ENCODE measurements at places on chromosomes 2 and 18. TPM values are rescaled to one million over a fixed set of nuclear protein-coding genes. Genes with fewer than 3 reads are reported as not detected.

The RGPD3 gene
- total RNA-seq = 0.15 TPM

The PSD4 gene
- total RNA-seq = 1.9 TPM

- peaks cover 8% of the 10 kb centered on the region for H3K27me3 ChIP-seq
- H3K4me1 ChIP-seq = peaks cover 2% of the 10 kb centered on the region
- peak; percentile 92 for DNase-seq
- no peak overlapping the region for H3K27ac ChIP-seq
- H3K4me3 ChIP-seq = no peak overlapping the region
These were observed 16.8 kb upstream of the HES6 start for GRCh38 chr2:238256594-238257104.

DNA sequence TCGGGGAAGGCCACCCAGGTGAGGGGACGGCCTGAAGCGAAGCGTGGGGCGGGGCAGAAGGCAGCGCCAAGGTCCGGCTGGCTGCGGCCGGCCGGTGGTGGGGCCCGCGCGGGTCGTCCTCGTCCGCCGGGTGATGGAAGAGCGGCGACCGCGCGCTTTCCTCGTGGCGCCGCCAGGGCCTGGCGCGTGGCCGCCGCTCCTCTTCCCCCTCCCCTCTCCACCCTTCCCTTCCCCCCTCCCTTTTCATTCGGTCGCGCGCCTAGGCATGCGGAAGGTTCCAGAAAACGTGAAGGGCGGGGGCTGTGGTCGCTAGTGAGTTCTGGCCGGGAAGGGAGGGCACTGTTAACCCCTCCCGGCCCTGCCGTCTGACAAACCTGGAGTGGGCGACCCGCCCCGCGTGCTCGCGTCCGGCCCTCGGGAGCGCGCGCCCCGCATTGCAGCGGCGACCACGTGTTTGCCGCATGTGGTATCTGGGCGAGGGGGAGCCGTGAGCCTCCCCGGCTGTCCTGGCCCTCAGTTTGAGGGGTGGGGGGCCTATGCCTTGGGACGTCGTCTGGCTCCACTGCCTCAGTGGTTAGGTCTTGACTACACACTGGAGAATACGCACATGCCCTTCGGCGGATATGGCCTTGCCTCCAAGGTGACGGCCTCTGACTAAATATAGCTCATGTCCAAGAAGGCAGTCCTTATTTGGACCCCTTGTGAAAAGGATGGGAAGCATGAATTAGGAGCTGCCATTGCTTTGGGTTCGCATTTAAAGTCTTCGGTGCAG lies 579 bp downstream of the MAT2A start:
- H3K27me3 ChIP-seq = peaks cover 15% of the 10 kb centered on the region
- H3K36me3 ChIP-seq = peaks cover 41% of the 10 kb centered on the region
- peaks cover 56% of the 10 kb centered on the region for H3K4me1 ChIP-seq
- DNase-seq = peak; percentile 61
- H3K27ac ChIP-seq = peak overlapping the region; percentile 92

GRCh38 chr18:9469685-9470084 lies 5.6 kb upstream of the RALBP1 start:
- no peak overlapping the region for H3K4me3 ChIP-seq
- peaks cover 4% of the 10 kb centered on the region for H3K4me1 ChIP-seq
- H3K36me3 ChIP-seq = no peaks in the 10 kb centered on the region
